Anterior cingulate cortex (tissue), 58 donors: ENCODE measurements at places on chromosomes 5 and 9.

- DNase-seq, result no peak
Measured at GRCh38 chr5:82413302-82414040, 135.3 kb upstream of the RPS23 start.

GRCh38 chr9:16281707-16282106 is 588.8 kb downstream of the BNC2 start:
- no peak for DNase-seq

DNA sequence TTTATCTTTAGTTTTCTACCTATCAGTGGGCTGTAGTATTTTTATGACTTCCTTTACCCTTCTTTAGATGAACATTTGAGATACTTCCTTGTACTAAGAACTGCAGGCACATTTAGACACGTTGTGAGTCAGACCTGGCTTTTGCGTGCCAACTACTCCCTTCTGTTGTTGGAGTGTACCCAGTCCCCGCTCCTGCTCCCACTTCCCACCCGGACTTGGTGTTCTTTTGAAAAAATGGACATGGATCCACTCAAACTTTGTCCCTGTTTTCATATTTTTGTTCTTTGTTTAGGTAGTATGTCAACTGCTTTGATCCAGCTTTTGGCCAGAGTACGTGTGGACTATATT is 60.7 kb downstream of the PARP8 start:
- DNase-seq, result peak; percentile 77

DNA sequence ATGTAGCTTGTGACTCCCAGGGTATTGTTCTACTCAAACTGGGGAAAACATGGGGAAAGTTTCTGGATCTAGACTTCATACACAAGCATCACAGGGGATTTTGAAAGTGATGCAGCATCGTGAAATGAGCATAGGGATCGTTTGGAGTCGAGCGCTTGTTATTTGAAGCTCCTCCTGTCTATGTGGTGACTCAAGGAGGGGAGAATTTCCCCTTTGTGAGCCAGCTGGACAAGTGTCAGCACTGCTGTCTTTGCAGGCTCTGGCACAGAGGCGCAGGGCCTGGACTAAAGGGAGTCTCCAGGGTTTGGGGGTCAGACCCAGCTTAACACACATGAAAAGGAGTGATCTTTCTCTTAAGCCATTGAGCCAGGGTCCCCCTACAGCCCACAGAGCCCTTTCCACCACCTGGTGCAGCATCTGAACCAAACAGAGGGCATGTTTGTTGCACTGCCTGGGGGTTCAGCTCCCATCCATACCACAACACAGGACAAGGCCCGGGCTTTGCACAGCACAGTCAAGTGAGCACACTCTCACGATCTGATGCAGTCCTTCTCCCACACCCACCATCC is 51.0 kb downstream of the IRF1 start:
- DNase-seq, result no peak

GRCh38 chr5:123344816-123345426 is 78.3 kb downstream of the CEP120 start:
- no peak for DNase-seq

DNA sequence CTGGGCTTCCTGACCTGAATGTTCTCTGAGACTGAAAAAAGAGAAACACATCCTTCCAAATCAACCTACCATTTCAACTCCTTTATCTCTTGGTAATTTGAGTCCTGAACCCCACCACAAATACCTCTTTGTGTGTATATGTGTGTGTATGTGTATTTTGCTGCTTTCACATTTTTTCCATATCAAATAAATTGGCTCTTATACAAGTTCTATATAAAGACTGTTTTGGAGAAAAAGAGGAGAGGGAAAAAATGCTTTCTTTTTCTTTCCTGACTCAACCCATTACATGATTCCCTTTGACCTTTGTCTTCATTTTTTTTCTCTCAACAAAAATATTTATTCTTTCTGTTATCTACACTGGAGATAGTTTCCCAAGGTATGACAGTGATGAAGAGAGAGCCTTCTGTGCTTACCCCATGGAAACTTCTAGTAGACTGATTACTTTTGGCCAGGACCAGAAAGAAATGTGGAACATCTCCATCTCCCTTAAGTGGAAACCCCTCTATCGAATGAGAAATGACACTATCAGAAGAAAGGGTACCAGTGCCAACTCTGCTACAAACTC is 85.3 kb downstream of the PAPPA start:
- no peak for DNase-seq

- DNase-seq, result no peak
Measured at GRCh38 chr9:38082446-38083287, 13.6 kb upstream of the SHB start.

- no peak for DNase-seq
Measured at GRCh38 chr9:90523958-90524357, 118.7 kb downstream of the DIRAS2 start.

DNA sequence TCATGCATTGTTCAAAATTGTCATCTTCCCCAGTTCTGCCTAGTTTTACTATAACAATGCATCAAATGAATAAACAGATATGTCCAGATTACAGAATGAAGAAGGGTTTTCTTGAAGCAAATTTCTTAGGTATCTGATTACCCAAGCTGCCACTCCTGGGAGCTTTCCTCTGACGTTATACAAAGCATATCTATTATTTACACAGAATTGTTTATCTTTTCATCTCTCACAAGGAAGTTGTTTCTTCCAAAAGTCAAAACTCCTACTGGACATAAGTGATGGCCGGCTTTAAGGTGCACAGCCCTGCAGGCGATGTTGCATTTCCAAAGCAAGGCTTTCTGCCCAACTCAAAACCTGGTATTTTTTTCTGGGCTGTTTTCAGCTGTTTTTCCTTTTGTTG is 73.4 kb upstream of the ANKH start:
- no peak for DNase-seq

DNA sequence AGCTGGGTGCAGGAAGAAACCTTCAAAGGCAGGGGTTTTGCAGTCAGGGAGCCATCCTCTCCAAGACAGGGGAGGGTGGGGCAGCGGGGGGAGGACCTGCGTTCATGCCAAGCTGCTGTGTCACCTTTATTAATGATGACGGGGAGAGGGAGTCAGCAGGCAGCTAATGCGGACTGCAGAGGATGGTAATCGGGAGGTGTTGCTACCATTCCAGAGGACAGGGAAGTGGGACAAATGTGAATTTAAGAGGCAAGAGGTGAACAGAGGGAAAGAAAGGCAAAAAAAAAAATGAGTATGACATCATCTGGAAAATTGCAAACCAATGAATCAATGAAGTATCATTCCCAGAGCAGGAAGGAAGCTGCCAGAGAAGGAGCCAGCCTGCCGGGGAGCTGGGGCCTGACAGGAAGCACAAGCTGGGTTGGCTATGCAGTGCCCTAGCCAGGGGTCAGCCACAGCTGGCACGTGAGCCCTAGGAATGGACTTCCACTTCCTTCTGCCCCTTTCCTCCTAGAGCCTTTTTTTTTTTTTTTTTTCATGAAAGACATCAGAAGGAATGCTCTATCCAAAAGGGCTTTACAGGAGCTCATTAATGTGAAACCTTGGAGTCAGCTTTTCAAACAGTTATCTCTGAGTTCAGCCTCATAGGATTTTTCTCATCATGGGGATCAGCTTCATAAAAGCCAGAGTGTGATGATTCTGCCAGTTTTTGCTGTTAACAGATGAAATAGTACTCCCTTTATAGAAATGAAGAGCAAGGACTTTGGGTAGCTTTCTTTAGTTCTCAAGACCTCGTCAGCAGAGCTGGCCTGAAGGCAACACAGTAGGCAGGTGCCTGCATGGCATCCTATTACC is 9.2 kb downstream of the INSYN2B start:
- no peak for DNase-seq

- DNase-seq, result no peak
Measured at GRCh38 chr9:89810431-89810830, 205.6 kb downstream of the GADD45G start.
